Psoas muscle (tissue), 8 donors: ENCODE measurements at places on chromosomes 13 and 19.

DNA sequence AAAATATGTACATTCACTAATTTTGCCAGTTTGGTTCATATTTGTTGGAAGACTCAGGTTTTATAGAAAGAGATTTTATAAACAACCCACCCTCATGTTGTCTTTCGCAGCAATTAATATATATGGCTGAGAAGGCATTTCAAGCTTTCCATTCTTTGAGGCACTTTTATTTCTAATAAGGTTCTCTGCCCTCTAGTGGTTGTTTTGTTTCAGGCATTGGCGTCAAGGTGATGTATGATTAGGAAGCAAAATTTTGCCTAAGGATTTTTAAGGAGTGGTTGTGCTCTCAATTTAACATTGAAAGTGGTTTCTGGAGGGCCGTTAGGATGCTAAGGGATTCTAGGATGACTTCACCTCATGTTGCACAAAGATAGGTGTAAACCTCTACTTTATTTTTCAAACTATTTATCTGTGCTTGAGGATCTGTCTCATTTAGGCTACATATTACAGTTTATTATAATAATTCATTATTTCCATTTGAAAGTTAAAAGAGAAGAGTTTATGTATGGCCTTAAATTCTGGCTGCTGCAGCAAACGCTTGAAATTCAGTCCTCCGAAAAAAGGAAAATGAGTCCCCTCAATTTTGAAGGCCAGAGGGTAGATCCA is 35.9 kb downstream of the OXGR1 start:
- no peak for DNase-seq

GRCh38 chr13:113550453-113550852 is 34.1 kb upstream of the TFDP1 start:
- DNase-seq = no peak

DNA sequence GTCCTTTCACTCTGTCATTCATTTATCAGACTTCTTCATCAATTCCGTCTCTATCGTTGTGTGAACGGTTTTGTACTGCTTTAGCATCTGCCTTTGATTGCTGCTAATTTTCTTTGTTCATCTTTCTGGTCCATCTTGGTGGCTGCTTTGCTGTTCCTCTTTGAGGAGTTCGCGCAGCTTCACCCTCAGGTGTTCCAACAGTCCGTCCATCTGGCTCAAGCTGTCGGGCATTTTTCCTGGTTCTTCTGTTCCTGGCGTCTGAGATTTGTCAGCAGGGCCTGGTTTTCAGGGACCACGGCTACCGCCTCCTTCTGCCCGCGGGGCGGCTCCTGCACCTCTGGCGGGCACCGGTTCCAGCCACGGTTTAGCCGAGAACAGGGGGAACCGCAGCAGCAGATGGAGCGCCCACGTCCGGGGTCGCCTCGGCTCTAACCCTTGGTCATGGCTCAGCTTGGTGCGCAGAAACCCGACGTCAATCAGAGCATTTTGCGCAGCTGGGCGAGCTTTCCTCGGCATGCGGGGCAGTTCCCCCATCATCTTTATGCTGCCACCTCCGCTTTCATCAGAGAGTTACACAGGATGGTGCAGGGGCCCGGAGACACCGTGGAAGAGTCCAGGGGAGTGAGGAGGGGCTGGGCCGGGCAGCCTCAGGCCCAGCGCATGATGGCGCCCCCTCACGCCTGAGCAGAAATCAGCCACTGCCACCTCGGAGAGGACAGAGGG is 89.5 kb downstream of the ZNF100 start:
- DNase-seq = no peak

GRCh38 chr13:74530011-74530410 is 395.8 kb upstream of the KLF12 start:
- DNase-seq = no peak

GRCh38 chr13:111472559-111473460 is 152.4 kb downstream of the TEX29 start:
- DNase-seq = no peak

GRCh38 chr13:95387733-95388207 is 86.5 kb upstream of the ABCC4 start:
- no peak for DNase-seq
